ENCODE measurements at places on chromosomes 11 and 22.

DNA sequence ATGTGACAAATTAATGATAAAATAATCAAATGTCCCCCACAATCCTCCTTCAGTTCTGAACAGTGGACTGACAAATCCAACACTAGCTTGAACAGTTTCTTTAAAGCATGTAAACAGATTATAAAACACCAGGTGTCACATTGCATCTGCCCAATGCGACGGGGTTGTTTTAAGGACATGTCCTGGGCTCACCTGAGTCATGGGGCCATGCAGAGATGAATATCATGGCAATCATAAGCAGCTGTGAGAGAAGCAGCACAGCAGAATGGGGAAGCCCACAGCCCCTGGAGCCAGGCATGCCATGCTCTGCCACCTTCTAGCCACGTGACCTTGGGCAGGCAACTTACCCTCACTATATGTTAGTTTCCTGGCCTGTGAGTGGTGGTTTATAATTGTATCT lies 93.9 kb upstream of the KCNA4 start:
- DNase-seq: no peak

GRCh38 chr11:66326261-66327111 lies 9.6 kb upstream of the CD248 start:
- DNase-seq: peak; percentile 40

DNA sequence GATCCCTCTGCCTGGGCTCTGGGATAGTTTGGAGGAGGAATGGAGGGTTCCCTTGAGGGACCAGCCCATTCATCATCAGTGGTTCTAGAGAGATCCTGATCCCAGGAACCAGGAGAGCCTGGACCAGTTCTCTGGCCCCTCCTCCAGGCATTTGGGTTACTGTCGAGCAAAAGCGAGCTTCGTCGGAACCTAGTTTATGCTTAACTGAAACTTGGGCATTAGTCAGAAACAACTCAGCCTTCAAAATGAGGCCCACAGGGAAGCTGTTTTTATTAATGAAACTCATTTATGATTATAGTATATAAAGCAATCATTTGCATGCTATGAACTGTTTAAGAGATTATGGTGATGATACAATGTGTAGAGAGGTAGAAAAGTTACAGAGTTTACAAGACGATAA lies 61.4 kb downstream of the LIF start:
- peak; percentile 51 for DNase-seq

- no peak for DNase-seq
Observed at GRCh38 chr22:42376711-42377554, 55.3 kb downstream of the NFAM1 start.

DNA sequence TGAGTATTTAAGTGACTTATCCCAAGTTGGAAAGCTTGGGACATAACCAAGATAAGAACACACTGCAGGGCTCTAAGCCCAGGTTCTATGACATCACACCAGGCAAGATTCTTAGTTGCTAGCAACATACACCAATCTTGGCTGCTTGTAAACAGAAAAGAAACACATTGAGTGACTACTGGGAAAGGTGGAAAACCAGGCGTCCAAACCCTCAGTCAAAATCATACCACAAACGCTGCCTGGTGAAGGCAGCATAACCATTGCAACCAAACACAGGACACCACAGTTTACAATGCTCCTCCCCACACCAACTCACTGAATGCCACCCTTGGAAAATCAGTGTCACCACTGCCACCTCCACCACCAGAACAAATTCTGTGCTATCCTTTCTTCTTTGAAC lies 379.9 kb downstream of the TTC28 start:
- peak; percentile 5 for DNase-seq

DNA sequence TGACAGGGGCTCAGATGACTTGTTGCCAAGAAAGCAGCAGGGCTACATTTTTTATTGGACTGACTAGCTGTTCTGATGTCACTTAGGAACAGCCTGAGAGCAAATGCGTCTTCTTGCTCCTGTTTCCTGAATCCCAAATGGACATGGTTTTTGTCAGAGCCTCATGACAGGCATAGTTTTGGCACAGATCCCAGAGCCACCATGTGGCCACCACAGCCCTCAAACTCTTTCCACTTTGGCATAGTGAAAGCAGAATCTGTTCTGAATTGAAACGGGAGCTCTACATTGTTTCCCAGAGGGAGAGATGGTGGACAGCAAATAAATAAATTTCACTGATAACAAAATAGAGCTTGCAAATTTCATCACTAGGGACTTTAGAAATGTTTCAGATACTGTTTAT lies 222.2 kb downstream of the C11orf87 start:
- DNase-seq: no peak

- DNase-seq: no peak
Observed at GRCh38 chr11:101915791-101916291, 481 bp downstream of the ANGPTL5 start.

- DNase-seq: no peak
Observed at GRCh38 chr11:44518968-44519550, 46.4 kb upstream of the CD82 start.

GRCh38 chr22:22618448-22618847 lies 26.0 kb upstream of the GGTLC2 start:
- no peak for DNase-seq

- DNase-seq: no peak
Observed at GRCh38 chr22:30574997-30575671, 669 bp upstream of the GAL3ST1 start.

DNA sequence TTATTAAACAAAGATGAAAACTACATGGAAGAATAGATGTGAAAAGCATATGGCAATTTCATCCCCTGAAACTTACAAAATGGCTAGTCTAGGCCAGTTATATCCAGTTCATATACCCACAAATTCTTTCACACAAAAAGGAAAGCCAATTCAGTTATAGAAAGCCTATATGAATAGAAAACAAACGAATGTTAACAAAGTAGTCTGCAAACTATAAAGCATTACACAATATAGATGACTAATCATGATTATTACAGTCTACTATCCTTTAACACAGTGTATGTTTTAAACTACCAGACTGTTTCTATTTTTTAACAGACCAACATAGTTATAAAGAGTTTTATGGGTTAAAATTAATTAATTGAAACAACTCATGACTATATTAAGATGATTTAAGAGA lies 12.1 kb downstream of the DCUN1D5 start:
- DNase-seq: no peak

DNA sequence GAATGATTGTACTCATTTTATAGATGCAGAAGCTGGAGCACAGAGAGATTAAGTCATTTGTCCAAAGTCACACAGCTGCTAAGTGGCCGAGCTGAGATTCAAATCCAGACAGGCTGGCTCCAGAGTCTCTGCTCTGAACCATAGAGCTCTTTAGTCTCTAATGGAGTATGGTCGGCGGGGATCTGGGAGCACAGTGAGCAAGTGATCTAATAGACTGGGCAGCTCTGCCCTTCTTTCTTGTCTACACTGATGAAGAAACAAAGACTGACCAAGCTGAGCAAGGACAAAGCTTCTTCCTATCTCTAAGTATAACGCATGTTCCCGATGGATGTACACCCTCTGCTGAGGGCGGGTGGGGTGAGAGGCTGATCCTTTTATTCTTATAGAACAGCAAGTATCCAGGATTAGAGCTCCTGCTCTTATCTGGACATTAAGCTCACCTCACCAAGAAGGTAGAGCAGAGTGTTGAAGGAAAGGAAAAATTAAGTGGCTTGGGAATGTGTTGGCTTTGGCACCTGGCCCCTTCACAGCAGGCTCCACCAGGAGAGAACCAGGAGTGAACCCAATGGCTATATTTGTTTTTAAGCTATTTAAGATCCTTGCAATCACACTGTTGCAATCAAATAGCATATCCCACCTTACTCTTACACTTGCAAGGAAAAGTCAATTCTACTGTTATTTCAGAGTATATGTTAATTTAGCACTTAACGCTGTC lies 68.7 kb downstream of the ETS1 start:
- no peak for DNase-seq

- peak; percentile 44 for DNase-seq
Observed at GRCh38 chr11:102287964-102288724, 29.1 kb upstream of the BIRC3 start.

DNA sequence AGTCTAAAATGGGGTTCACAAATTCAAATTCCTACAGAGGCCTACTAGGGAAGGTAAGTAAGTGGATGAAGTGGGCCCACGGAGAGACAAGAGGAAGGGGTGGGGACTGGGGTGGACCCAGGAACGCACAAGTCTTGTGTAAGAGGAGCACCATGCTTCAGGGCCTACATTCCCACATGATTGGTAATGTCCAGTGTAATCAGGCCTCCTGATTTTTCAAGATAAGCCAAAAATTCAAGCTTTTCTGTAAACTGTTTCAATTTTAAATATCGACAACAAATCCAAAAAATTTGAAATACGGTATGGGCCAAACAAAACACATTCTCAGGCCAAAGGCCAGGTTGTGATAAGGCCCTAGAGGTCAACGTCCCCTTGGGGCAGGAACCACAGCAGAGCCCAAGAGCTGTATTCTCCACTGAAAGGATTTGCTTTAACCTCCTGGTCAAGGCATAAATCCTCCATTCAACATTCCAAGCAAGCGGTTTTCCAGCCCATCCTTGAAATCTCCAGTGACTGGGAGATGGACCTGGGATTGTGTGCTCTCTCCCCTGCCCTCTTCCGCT lies 116.4 kb downstream of the TRIM29 start:
- no peak for DNase-seq

DNA sequence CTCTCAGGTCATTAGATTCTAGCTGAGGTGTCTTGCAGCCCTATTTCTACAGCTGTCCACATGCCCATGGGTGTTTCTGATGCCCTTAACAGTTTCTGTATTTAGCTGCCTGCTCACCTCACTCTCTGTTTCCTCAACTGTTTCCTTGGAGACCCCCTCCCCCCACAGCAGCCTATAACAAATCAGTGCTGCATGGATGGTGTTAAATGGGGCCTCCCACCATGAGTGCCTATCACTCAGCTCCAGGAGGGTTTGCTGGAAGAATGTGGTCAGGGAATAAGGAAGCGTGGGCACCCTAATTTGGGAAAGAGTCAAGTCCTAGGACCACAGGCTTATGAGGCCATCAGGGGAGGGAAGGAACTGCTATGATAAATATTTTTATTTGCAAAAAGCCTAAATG lies 8.6 kb downstream of the KLHL35 start:
- no peak for DNase-seq

DNA sequence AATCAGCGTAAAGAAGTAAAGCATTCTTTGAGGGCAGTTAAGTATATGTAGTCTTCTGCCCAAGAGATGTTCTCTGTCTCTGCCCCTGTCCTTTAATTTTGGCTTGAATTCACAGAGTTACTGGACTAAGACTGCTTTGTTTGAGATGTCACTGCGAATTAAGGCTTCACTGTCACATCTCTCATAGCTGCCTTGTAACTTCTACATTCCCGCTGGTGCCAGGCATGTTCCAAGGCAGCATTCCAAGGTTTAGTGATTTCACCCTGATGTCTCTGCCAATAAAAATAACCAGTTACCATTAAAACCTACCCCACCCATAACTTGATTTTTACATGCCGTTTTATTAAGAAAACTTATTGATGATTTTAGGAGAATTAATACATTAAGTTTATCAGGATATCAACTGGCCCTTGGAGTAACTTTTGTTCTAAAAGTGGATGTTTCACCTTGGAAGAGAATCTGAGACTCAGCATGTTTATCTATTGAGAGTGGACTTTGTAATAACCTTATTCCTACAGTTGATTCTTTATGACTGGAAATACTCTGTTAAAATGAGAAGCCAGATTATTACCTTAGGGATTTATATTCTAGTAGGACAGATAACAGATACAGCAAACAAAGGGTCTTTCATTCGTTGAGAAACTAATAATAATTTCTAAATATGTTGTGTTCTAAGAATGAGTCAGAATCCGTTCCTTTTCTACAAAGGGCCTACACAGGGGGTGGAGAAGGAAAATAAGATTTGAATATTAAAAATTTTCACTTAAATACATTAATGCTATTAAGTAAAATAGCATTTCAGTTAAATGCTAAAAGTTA lies 110.2 kb downstream of the UVRAG start:
- no peak for DNase-seq

DNA sequence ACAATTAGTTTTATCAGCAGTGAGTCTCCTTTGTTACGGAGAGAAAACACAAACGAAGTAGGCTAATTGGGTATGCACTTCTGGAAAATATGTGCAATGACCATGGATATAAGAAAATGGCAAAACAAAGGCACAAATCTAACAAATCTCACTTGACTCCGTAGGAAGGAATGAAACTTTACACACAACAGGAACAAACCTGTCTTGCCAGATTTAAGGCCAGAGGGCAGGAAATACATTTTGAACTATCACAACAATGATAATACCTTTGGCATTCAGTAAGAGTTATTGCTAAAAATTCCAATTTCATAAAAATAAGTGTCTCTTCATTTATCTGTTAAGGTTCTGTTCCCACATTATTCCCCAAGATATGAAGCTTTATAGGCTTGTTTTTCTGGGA lies 36.6 kb downstream of the SLC25A17 start:
- no peak for DNase-seq

GRCh38 chr11:47616726-47617416 lies 22.7 kb upstream of the C1QTNF4 start:
- DNase-seq: peak; percentile 32

DNA sequence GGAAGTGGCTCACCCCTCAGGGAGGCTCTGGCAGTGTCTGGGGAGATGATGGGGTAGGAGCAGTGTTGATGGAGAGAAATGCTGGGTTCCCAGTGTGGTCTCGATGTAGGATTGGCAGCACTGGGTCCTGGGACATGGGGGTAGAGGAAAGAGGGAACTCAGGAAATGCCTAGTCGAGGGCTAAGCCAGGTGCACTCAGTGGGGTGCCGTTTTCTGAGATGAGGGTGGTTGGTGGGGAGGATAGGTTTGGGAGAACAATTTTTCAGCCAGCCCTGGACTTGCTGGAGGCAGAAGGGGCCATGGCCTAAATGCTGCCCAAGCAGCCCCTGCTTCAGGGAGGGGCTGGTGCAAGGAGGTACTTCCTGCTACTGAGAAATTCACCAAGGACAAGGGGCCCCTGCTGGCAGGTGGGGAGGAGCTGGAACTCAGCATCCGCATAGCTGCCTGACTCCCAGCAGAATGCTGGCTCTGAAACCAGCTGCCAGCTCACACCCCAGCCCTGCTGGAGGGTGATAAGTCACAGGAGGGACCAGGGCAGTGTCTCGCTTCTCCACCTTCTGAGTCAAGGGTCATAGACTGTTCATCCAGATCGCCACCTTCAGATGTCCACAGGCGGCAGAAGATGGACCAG lies 6.0 kb downstream of the CCDC157 start:
- no peak for DNase-seq

DNA sequence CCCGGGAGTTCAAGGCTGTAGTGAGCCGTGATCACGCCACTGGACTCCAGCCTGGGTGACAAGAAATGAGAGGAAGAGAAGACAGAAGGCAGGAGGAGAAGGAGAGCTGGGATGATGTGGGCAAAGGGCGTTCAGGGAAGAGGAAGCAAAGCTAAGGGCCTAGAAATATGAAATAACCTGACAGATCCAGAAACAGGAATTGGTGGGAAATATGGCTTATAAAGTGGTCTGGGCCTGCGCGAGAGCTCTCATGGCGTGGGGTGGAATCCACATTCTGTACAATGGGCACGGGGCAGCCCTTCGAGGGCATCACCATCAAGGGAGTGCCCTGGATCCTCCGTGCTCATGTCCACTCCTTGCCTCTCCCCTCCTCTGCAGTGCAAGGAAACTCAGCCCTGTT lies 46.8 kb upstream of the RASSF10 start:
- DNase-seq: no peak

GRCh38 chr11:61596990-61597389 lies 16.1 kb upstream of the SYT7 start:
- no peak for DNase-seq
